Brain (organoid and tissue), 16 donors: ENCODE measurements at places on chromosomes 5 and 9. TPM values are rescaled to one million over a fixed set of nuclear protein-coding genes. Genes with fewer than 3 reads are reported as not detected.

Gene MCIDAS
- 1.4 TPM for polyA plus RNA-seq

Gene UIMC1
- polyA plus RNA-seq = 12.3 TPM

Gene SLC6A19
- not detected for polyA plus RNA-seq

Gene PCDHA10
- 2.1 TPM for polyA plus RNA-seq

Gene SOX30
- polyA plus RNA-seq = not detected

Gene SHROOM1
- polyA plus RNA-seq = 14.5 TPM

Gene VLDLR
- polyA plus RNA-seq = 11.8 TPM
